Activated naive CD8-positive, alpha-beta T cell treated with anti-CD3 and anti-CD28 coated beads for 36 hours (primary cell): ENCODE measurements at places on chromosomes 1 and 21. TPM values are rescaled to one million over a fixed set of nuclear protein-coding genes. Genes with fewer than 3 reads are reported as not detected.

The KCNJ6 gene
- total RNA-seq, result not detected

The MYBPH gene
- not detected for total RNA-seq

The S100A8 gene
- total RNA-seq, result not detected

The KRTAP19-5 gene
- total RNA-seq, result not detected

The RAB42 gene
- not detected for total RNA-seq

The LRRC40 gene
- 23.6 TPM for total RNA-seq

The TNFRSF8 gene
- 2.6 TPM for total RNA-seq

The NCF2 gene
- 4.0 TPM for total RNA-seq

The RHCE gene
- 0.29 TPM for total RNA-seq

GRCh38 chr1:161119092-161119903 lies 1.4 kb downstream of the NIT1 start:
- DNase-seq, result peak; percentile 74

- DNase-seq, result no peak
Measured at GRCh38 chr21:42562816-42563215, 49.2 kb downstream of the SLC37A1 start.

- DNase-seq, result no peak
Measured at GRCh38 chr1:59752556-59753414, 62.0 kb upstream of the HOOK1 start.

DNA sequence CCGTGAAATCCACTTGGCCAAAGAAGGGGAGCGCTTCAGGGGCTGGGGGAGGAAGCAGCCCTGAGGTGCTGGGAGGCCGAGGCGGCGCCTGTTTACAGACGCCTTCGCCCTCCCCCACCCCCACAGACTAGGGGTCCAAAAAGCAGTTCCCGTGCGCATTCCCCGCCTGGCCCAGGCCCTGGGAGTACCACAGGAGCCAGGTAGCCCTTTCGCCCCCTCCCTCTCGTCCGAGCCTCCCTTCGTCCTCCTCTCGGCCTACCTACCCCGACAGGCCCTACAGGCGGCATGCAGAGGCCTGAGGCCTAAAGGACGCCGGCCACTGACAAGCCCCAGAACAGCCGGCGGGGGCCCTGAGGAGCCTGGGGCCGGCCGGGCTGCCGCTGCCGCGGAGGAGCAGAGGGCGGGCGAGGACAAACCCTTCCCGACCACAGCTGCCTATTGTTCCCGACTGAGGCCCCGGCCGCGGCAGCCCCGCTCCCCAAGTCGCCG lies 522 bp downstream of the RC3H1 start:
- peak; percentile 48 for DNase-seq

- no peak for DNase-seq
Measured at GRCh38 chr21:39048574-39048973, 134.7 kb downstream of the PSMG1 start.

GRCh38 chr21:16837721-16838120 lies 675.1 kb upstream of the CXADR start:
- no peak for DNase-seq

- DNase-seq, result no peak
Measured at GRCh38 chr21:44509539-44509938, 30.5 kb downstream of the KRTAP10-1 start.

DNA sequence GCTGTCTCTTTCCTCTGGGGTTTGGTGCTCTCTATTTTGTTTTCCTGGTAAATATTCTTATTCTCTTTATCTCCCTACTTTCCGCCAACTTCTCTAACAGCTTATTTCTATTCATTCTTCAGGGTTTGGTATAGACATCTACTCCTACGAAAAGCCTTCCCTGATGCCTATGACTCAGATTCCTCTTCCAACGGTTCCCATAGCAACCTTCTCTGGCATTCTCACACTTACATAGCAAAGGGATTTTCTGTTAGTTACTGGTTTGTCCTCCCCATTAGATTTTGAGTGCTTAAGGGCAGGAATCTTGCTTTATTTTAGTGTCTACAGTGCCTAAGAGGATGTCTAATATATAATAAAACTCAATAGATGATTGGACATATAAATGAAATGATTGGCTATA lies 407.6 kb upstream of the DEPDC1 start:
- DNase-seq, result no peak

DNA sequence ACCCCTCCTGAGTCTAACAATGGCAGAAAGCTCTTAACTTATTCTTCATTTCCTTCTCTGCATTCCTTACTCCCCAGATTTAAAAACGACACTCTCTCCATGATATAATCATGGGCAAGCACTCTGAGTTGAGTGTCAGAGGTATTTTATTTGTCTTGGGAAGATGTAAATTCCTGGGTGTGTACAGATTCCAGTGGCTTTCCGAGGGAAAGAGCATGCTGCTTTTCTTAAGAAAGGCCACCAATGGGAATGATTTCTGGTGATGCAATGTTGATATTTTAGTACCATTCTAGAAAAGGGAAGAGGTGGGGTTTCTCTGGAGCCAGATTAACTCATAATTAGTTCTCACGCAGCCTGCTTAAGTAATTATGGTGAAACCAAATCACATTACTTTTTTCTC lies 47.8 kb upstream of the BTG3 start:
- DNase-seq, result no peak

GRCh38 chr1:111733992-111734341 lies 5.2 kb downstream of the INKA2 start:
- no peak for DNase-seq

DNA sequence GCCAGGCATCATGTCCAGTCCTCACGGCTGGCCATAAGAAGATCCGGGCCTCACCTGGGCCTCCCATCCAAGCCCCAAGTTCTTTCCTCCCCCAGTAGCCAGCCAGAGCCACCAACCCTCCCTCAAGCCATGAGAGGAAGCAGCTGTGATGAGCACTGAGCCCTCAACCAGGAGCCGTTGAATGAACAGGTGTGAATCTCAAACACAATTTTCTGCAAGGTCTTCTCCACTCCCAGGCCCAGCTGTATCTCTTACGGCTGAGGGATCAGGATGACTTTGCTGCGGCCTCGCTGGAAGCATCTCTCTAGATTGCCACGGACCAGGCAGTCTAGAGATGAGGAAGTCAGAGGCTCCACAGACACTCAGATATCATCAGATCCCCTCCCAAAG lies 9.8 kb upstream of the CLDN14 start:
- no peak for DNase-seq

DNA sequence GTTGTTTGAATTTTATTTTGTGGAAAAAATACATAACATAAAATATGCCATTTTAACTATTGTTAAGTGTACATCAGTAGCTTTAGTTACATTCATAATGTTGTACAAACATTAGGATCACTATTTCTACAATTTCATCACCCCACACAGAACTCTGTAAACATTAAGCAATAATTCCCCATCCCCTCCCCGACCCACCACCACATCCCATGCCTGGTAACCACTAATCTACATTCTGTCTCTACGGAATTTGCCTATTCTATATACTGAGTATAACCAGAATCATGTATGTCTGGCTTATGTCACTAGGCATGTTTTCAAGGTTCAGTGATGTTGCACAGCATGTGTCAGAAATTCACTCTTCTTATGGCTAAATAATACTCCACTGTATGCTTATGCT lies 47.7 kb downstream of the CDC42BPA start:
- DNase-seq, result no peak

DNA sequence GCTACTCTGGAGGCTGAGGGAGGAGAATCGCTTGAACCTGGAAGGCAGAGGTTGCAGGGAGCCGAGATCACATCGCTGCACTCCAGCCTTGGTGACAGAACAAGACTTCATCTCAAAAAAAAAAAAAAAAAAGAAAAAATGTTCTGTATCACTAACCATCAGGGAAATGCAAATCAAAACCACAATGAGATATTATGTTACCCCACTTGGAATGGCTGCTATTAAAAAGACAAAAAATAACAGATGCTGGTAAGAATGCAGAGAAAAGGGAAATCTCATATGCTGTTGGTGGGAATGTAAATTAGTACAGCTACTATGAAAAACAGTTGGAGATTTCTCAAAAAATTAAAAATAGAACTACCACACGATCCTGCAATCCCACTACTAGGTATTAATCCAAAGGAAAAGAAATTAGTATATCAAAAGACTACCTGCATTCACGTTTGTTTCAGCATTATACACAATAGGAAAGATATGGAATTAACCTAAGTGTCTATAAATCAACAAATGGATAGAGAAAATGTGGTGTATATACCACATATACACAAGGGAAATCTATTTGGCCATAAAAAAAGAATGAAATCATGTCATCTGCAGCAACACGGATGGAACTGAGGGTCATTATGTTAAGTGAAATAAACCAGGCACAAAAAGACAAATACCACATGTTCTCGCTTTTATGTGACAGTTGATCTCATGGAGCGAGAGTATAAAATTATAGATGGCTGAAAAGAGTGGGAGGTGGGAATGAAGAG lies 62.6 kb downstream of the ABL2 start:
- DNase-seq, result no peak

DNA sequence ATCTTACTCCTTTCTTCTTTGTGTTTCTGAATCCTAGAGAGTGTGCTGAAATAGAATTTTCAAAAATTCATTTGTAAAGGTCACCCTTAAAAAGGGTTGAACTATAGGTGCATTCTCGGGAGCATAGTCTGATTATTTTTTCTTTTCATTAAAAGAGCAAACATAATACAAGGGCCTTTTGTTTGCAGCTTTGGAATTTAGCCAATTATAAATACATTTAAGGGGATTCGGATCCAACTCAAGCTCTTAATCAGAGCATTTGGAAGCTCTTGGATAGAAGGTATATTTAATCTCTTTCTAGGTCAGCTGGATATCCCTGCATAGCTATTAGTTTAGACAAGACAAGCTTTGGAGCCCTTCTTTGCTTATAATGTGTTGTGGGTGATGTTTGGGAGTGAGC lies 321.7 kb downstream of the HHAT start:
- no peak for DNase-seq

DNA sequence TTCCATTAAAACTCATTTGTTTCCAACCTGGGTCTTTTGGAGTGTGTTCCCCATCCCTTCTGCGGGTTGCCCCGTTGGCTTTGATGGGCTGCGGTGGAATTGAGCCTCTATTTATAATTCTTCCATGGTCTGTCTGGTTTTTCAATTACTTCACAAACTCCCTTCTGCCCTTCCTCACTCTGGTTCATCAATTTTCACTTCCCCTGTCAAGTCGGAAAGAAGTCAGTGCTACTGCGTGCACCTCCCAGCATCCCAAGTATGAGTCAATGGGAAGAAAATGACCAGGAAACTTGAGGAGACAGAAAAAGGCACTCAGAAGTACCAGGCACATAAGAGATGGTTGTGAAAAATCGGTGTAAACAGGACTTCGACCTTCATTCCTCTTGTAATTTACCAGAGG lies 126.2 kb downstream of the KAZN start:
- DNase-seq, result no peak

DNA sequence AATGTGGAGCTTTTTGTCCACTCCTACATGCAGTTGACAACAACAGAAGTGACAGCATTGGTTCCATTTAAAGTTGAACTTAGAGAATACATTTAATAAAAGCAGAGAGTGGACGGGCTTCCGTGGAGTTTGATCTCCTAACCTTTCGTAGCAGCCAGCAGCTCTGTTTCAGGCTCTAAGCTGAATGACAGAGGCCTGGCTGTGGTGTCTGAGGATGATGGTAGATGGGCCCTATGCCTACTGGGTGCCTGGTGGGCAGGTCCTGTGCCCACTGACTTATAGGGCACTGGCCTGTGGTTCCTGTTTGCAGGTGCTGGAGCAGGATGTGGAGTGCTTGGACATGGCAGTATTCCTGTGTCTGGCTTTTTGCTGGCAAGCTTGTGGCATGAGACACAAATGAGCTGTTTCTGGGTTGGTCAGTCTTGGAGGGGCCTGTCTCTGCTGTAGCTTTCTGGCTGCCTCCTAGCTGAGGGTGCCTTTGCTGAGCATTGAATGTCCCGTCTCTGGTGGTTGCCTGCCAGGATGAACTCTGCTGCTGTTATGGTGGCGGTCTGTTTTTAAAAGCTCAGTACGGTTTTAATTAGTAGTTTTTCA lies 54.6 kb downstream of the PRDM2 start:
- no peak for DNase-seq

- DNase-seq, result no peak
Measured at GRCh38 chr21:40850071-40850470, 3.1 kb upstream of the DSCAM start.

DNA sequence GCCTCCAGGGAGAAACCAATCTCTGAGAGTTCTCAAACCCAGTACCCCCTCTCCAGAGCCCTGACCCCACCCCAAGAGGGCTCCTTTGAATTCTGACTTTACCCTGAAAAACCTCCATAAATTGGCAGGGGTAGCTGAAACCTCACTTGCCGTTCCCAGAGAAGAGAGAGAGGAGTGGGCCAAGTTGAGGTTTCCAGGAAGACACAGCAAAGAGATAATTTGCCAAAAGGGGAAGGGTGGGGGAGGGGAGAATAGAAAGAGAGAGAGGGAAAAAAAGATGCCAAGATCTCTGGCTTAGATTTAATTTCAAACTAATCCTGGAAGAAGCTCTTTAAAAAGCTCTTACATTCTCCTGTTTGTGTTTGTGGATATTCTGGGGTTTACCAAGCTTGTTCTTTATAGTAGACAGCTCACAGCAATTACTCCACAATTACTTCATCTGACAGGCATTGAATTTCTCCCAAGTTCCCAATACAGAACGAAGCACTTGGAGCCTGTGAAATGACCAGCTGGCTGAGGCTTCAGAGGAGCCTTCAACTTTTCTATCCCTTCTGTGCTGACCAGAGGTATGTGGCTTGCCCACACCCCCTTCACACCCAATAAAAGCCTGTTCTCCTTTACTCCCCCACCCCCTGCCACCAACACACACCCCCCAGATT lies 1.1 kb upstream of the GRHL3 start:
- DNase-seq, result no peak

DNA sequence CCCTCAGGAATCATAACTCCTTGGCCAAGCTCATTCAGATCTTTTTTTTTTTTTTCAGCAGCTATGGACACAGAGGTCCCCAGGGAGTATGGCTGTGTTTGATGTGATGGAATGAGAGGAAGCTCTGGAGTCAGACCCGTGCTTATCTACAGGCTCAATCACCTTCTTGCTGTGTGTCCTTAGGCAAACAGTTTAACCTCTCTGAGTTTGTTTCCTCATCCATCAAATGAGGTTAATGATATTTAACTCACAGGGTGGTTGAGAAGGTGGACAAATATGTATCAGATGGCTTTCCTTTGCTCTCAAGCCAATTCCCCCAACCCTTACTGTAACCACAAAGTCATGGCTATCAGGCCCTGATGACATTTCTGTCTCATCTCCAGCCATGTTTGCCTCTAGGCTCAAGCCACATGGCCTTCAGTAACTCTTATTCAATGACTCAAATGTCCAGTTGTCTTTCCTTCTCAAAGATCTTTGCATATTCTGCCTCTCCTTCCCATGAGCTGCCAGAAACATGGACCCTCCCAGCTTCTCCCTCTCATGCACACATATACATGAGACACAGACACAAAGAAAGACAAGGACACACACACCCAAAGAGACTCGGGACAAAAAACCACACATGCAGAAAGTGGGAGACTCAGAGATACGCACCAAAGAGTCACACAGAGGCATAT lies 303.5 kb upstream of the KAZN start:
- DNase-seq, result no peak

DNA sequence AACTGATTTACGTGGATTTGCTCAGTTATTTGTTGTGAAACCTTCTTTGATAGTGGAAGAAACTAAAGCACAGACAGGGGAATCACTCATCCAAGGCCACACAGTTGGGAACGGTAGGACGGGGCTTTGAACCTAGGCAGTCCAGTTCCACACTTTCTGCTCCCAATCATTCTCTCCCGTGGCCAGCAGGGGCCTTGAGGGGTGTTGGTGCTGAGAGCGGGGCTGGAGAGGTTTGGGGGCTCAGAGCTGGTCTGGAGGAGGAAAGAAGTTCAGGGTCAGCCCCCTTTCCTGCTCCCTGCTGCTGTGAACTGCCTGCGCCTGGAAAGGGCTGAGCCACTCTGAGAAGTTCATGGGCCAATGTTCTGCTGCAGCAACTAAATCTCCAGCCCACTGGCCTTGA lies 31.4 kb upstream of the ACTL8 start:
- no peak for DNase-seq

GRCh38 chr21:37380349-37381323 lies 14.1 kb downstream of the DYRK1A start:
- no peak for DNase-seq
